ENCODE measurements at places on chromosomes 7 and 10.
A peak's percentile ranks its signal among the peaks of the same experiment; 100 is the strongest.

GRCh38 chr7:26397796-26398426 lies 106.2 kb downstream of the SNX10 start:
- DNase-seq: peak; percentile 80

DNA sequence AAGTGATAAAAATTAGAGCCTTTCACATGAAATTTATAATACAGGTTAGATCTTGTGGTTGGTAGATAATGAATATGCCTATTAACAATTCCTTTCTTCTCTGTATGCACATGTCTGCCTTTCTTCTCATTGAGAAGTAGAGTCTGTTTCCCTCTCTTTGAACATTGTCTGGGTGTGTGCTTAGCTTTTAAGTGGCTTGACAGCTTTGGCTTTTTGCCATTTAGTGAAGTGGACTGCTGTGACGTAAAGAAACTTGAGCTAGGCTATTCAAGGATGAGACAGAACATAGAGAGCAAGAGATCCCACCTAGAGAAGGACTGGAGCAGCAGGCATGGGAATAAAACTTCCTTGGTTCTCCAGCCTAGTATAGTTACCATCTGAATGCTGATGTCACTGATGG lies 996.7 kb upstream of the CELF2 start:
- no peak for DNase-seq

DNA sequence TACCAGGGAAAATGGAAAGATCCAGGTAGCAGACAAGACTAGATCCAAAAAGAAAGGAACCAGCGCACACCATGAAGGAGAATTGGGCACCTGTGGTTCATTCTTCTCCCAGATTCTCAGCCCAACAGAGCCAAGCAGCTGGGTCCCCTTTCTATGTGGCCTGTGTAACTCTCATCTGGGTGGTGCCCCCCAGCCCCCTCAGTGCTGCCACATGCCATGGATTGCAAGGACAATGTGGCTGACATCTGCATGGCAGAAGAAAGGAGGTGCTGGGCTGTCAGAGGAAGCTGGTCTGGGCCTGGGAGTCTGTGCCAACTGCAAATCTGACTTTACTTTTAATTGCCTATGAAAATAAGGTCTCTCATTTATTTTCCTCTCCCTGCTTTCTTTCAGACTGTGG lies 21.4 kb downstream of the PRSS2 start:
- no peak for DNase-seq

DNA sequence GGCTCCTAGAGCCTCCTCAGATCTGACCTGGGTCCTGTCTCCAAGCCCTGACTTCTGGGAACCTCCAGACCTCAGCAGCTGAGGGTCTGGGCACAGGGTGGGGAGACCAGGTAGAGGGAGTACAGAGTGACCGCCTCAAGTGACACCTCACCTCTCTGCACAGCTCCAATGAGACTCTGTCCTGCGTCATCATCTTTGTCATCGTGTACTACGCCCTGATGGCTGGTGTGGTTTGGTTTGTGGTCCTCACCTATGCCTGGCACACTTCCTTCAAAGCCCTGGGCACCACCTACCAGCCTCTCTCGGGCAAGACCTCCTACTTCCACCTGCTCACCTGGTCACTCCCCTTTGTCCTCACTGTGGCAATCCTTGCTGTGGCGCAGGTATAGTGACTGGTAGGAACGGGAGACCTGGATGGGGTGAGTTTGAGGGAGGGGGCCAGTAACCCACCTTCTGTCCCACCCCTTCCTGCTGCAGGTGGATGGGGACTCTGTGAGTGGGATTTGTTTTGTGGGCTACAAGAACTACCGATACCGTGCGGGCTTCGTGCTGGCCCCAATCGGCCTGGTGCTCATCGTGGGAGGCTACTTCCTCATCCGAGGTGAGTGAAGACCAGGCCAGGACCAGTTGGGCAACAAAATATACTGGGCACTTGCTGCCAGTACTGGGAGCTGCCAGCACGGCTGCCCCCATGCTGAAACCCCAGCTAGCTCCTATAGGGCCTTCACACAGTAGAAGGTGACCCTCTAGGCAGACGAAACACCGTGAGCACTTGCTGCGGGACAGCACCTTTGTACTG lies 17.8 kb downstream of the SMO start:
- no peak for DNase-seq

DNA sequence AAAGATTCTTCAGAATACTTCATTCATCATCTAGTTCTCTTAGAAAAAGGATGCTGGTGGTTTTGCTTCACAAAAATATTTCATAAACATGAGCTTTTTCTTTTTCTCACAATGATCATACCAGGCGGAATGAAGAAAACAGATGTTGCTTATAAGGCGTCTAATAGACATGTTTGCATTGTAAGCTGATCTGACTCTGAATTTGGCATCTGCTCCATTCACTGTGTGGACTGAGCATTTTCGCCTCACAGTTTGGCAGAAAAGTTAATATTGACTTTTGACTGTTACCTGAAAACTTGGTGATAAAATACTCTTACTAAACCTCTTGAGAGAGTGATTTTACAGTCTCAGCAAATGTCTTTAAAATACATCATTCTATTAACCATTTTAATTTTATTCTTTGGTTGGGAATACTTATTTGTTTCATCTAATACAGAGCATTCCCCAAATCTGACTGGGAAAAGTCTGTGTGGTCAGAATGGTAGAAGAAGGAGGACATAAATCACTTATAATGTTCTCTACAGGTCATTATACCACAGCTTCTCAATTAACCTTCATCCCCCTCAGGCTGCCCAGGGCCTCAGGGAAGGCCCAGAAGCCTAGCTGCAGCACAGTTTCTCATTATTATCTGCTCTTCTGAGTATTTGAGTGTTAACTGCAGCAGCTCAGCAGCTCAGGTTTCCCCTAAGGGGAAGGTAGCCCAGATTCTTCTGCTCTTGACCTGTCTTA lies 121.6 kb upstream of the KAT6B start:
- DNase-seq: no peak

DNA sequence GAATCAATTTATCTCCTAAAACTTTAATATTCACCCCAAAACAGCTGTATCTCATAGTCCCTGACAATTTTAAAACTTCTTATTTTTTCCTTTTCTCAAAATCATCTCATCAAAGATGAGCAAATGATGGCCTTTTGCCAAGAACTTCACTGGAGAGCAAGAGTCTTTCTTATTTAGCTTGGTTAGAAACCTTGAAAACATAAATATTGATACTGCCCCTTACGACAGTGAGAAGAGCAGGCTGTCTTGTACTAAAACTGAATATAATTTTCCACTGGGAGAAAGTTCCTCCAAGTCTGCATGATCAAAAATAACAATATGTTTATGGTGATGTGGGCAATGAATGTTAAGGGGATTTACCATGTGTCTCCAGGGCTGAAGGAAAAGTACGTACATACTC lies 109.0 kb downstream of the COL28A1 start:
- no peak for DNase-seq

DNA sequence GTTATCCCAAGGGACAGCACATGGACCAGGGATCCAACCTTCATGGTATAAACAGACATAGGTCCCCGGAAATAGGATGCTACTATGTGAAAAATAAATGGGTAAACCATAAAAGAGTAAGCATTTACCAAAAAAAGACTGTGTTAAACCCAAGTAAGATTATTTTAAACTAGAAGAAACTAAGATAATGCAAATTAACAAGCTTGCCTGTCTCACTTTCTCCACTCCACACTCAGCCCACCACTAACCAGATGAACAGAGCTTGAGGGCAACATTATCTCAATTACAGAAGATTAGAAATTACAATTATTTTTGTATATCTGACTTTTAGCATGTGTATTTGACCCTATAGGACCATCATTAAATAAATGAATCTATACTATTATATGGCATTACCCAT lies 117.2 kb upstream of the CAV2 start:
- DNase-seq: no peak

DNA sequence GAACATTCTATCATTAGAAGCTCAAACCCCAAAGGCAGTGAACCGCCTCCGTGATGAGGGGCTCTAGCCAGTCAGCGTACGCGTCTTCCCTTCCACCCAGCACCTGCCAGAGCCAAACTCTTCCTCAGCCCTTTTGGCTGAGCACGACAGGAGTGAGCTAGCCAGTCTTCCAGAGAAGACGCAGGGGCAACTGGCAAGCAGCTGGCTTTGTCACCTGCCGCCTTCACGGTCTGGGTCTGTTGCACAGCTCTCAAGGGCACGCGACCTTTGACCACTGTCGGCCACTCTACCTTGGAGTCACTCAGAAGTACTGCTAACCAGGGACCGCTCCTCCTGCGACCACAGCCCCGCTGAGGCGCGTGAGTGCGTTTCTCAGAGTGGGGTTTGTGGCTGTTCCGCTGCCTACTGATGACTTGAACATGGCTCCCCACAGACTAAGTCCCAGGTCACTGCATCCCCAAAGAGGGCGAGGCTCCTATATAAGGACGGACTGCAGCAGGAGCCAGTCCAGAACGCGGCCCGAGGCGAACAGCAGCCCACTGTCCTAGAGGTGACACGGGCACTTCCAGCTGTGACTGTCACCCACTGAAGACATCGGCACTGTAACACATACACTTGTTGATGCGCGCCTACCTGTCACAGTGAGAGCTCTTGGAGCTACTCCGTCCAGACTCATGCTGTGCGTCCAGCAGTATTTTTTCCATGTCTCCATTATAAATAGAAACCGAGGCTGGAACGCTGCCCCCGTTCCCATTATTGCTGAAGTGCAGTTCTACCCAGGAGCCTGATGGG lies 8.4 kb downstream of the BNIP3 start:
- no peak for DNase-seq

GRCh38 chr10:122310311-122311050 lies 39.4 kb downstream of the BTBD16 start:
- DNase-seq: no peak

DNA sequence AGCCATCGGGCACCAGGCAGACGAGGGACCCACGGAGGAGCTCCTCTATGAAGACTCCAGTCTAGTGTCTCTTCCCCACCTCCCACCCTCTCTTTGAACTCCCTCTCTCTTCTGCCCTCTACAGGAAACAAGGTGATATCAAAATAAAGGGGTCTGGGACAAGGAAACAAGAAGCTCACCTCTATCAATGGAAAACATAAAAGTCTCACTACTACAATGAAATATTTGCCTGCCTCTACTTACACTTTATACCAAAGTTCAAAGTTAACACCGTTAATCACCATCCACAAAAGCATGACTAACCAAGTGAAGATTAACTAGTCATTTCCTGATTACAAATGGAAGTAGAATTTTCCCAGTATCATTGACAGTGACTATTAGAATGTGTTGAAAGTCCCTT lies 82.2 kb downstream of the PARD3 start:
- no peak for DNase-seq

DNA sequence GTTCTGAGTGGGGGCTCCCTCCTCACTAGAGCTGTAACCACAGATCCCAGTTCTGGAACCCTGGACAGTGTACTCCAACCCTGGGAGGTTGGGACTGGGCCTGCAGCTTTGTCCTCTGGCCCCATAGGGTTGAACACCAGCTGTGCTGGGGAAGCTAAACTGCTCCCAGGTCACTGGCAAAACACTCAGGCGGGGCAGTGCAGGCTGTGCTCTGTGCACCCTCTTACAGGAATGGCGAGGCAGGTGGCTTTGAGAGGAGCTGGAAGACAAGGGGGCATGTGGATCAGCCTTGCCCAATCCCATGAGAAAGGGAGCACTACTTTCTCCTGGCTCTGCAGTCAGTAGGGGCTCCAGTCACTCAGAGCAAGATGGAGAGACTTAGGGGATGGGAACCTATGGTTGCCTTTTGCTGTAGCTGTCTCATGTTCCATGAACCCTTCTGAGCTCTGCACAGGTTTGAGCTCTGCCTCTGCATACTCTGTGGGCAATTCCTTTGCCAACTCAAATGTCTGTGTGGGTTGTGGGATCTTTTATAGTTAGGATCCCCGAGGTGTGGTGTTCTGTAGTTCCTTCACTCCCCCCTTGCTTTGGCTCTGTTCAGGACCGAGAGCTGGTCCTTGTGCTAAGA lies 90.7 kb downstream of the SLC25A40 start:
- no peak for DNase-seq

DNA sequence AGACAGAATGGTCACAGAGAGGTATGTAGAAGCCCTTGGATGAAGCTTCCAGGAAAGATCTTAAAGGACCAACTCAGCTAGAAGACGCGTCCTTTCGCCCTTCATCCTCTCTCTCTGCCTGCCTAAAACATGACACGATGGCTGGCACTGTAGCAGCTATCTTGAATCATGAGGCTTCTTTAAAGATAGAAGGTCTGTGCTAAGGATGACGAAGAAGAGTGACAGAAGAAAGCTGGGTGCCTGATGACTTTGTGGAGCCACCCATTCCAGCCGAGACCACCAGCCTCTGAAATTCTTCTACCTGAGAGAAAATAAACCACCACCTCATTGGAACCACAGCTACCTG lies 25.5 kb downstream of the WDR86 start:
- DNase-seq: no peak

GRCh38 chr10:89553064-89553734 lies 17.8 kb upstream of the SLC16A12 start:
- no peak for DNase-seq

- DNase-seq: no peak
These were observed 465.0 kb upstream of the KLF6 start for GRCh38 chr10:4249841-4250586.

DNA sequence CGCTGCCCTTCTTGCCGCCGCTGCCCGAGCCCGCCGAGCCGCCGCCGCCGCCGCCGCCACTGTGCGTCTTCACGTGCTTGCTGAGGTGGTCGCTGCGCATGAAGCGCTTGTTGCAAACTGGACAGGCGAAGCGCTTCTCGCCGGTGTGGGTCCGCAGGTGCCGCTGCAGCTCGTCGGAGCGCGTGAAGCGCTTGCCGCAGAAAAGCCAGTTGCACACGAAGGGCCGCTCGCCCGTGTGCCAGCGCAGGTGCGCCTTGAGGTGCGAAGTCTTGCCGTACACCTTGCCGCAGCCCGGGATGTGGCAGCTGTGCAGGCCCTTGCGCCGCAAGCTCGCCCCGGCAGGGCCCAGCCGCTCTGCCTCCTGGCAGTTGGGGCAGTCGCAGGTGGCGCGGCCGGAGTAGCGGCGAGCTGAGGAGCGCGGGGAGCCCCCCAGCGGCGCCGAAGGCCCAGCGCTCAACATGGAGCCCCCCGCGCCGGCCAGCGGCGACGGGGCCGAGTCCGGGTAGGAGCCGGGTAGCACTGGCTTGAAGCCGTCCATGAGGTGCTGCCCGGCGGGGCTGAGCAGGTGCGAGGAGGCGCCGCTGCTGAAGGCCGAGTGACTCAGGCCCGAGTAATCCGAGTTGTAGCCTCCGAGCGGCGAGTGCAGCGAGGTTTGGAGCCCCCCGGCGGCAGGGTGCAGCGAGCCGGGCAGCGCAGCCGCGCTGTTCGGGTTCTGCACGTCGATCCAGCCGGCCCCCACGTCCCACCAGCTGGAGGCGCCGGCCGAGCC lies 2.1 kb downstream of the SP8 start:
- no peak for DNase-seq

GRCh38 chr10:58885686-58886345 lies 290.6 kb upstream of the PHYHIPL start:
- no peak for DNase-seq

DNA sequence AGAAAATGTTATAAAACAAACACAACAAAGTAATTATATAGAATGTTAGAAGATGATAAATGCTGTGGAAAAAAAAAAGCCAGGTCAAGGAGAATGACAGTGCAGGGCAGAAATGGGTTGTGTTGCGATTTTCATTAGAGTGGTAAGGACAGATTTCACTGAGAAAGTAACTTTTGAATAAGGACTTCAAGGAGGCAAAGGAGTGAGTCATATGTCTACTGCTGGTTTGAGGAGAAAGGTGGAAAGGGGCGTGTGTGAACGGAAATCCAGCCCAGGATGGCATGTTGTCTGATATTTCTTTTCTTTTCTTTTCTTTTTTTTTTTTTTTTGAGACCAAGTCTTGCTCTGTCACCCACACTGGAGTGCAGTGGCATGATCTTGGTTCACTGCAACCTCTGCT lies 12.3 kb upstream of the DLD start:
- DNase-seq: no peak

- no peak for DNase-seq
These were observed 57.1 kb downstream of the SYPL1 start for GRCh38 chr7:106054971-106055532.

All from T47D (cell line).